NCI-H82 (cell line): ENCODE measurements at places on chromosomes 5 and 9.

GRCh38 chr5:149724884-149725283, 5.2 kb upstream of the PPARGC1B start:
- no peak for DNase-seq

DNA sequence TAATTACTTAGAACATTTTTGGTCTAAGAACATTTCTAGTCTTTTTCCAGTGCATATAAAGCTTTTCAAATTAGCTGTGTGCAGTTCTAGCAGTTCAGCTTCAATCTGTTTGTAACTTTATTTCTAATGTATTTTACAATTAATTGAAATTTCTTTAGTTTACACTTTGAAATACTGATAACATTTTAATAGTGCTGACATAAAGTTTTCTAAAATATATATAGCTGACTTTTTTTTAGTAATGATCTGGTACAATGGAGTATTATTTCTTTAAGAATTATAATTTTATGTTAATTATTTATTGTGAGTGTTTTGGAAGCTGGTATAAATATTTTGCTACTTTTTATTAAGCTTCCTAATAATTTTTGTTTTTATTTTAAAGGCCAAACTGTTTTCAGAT, 43.3 kb downstream of the CCNH start:
- no peak for DNase-seq

DNA sequence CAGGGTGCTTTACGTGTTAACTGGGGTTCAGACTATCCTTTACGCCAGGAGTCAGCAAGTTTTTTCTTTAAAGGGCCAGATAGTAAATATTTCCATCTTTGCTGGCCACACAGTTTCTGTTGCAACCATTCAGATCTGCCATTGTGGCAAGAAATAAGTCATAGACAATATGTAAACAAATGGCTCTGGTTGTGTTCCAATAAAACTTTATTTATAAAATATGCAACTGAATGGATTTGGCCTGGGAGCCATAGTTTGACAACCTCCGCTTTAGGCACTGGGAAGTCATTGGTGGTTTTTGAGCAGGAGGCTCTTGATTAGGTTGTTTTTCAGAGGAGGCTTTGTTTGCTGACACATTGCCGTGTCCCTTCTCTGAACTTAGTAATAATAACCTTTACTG, 90.7 kb downstream of the INSYN2B start:
- DNase-seq: no peak

GRCh38 chr5:72313141-72313540, 6.9 kb downstream of the MRPS27 start:
- DNase-seq: no peak

GRCh38 chr9:105191508-105192121, 52.8 kb upstream of the SLC44A1 start:
- DNase-seq: no peak

- no peak for DNase-seq
Measured at GRCh38 chr5:40429258-40430100, 250.2 kb upstream of the PTGER4 start.

GRCh38 chr5:14109041-14109747, 33.9 kb upstream of the TRIO start:
- DNase-seq: no peak

DNA sequence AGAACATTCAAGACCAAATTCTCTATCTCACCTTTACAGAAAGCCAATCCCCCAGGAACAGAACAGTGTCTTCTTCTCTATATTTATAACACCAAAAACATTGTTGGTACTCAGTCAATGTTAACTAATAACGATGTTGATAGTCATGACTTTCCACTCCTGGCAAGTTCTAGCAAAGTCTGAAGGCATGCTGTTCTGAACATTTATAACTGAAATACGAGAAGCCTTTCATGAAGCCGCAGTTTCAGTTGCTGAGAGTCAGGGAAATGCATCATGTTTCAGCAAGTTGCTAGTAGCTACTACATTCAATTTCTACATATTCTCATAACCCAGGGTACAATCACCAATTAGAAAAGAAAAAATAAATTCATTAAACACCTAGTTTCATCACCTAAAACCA, 301.4 kb downstream of the PDE4D start:
- DNase-seq: no peak

DNA sequence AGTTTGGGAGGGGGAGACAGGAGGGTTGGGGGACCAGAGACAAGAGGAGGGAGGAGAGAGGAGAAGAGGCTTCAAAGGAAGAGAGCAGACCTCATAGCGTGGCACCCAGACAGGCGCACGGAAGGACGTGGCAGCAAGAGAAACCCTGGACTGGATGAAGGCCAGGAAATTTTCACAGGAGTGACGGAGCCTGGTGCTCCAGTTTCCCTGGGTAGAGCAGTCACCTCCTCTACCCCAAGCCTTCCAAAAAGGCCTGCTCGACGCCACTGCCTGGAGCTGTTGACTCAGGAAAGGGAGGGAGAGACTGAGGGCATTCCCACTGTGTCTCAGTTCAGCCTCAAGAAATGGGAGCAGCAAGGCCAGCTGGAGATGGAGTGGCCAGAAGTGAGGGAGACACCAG, 19.3 kb downstream of the AK8 start:
- DNase-seq: no peak

DNA sequence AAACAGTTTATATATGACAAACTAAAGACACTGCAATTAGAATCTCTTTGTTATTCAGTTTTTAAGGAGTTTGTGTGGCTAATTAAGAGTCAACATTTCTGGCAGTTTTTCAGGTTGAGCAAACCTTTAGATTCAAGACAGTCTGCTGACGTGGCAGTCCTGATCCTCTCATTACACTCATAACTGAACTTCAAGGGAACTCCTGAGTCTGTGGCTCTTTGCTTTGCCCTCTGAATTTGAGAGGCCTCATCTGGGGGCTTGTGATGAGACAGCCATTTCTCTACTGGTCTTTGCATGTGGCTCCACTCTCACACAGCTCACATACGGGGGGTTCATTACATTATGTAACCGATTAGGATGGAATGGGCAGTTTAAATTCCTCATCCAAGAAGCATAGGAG, 182.9 kb upstream of the MEF2C start:
- DNase-seq: no peak

DNA sequence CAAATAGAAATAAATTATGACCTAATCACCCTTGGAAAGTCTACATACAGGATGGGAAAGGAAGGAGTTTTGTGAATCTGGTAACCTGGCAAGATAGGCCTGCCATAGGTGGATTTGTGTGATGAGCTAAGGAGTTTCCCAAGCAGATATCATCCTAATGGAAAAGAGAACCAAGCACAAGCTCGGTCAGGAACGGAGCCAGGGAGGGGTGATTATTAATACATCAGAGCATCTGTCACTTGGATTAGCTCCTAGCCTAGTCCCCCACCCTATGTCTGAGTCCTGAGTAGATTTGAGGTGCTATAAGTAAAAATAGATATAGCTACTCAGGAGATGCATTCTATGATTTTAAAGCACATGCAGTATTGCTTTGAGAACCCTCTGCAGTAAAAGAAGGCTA, 57.3 kb upstream of the SMARCA2 start:
- DNase-seq: peak; percentile 68

DNA sequence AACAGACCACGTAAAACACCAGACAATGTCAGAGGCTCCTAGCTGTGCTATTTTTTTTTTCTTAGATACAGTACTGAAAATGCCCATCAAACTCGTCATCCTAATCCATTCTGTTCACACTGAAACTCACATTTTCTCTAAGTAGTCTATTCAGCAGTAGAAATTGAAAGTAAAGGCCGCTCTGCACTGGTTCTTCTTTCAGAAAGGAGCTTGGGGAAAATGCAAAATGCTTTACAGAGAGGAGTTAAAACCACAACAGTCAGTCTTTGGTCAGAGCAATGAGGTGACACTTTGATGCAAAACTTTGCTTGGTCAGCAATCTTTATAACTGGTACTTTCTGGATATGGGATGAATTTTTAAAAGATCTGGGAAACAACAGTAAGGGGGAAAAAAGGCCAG, 43.8 kb upstream of the SUSD1 start:
- no peak for DNase-seq

GRCh38 chr9:38619556-38620447, 594 bp downstream of the ANKRD18A start:
- no peak for DNase-seq

- peak; percentile 71 for DNase-seq
Measured at GRCh38 chr5:132258102-132259068, 889 bp downstream of the PDLIM4 start.

- DNase-seq: no peak
Measured at GRCh38 chr9:92736563-92737215, 27.9 kb downstream of the BICD2 start.

GRCh38 chr5:51465165-51465564, 81.9 kb downstream of the ISL1 start:
- peak; percentile 21 for DNase-seq

GRCh38 chr9:137423514-137424291, 510 bp downstream of the NOXA1 start:
- DNase-seq: no peak

DNA sequence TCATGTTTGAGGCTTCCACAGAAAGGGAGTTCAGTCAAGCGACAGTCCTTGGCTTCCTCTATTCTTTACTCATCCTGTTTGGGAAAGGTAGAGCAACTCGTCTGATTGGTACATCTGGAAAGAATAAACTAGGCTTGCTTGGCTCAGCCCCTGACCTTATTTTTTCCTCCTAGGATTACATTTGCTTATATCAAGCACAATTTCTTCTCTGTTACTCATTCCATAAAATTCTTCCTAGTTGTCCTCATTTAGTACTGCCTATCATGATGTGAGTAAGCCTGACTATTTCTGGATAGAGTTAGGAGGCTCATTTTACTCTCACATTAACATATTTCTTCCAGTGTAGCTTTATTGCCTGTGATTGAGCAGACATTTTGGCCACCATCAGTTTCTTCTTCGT, 10.9 kb upstream of the CARNMT1 start:
- DNase-seq: no peak

GRCh38 chr5:116038817-116039216, 6.5 kb downstream of the ARL14EPL start:
- DNase-seq: no peak

- DNase-seq: no peak
Measured at GRCh38 chr9:16485575-16486321, 384.7 kb downstream of the BNC2 start.

DNA sequence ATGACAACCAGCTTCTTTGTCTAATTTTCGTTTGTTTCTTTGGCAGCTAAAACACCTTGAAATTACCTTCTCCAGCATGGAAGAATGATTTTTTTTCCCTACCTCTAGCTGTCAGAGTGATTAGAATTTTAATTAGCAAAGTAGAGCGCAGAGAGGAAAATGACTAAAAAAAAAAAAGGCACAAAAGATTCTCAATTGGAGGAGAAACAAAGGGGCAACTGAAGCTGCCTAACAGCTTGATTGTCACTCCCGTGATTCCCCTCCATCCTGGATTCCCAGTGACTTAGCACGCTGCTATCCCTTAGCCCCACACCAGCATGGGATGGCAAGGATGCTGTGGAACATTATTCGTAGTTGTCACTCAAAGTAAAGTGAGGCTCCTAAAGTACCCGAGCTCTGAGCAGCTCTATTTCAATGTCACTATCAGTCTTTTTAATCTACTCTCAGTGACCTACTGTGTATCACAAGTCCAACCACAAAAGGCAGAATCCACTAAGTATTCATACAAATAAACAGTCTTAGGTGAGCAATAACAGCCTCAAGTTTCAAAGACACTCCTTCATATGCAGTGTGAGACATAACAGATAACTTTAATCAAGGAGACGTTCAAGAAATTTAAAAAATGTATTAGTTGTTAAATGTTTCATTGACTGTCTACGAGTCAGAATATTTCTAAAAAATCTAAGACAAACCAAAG, 710.0 kb upstream of the GRAMD2B start:
- no peak for DNase-seq
